Stimulated activated naive CD8-positive, alpha-beta T cell treated with anti-CD3 and anti-CD28 coated beads, Interleukin-15, Interleukin-2, amounts not matched to agents 100 U/mL and 50 U/mL, for 24 hours (primary cell): ENCODE measurements at places on chromosomes 5 and 9.
A peak's percentile ranks its signal among the peaks of the same experiment; 100 is the strongest.

DNA sequence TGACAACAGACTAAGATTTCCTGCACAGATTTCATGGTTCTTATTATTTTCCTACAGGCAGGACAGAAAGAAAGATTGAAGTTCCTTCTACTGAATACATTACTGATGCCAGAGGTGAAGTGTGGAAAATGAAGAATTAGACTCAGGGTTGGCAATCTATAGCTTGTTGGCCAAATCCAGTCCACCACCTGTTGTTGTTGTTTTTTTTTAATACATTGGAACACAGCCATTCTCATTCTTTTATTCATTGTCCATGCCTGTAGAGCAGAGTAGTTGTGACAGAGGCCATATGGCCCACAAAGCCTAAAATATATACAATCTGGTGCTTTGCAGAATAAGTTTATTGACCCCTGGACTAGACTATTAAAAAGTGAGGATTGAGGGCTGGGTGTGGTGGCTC is 5.8 kb upstream of the PLPPR1 start:
- DNase-seq, result no peak

GRCh38 chr5:134113363-134113889 is 1.1 kb upstream of the TCF7 start:
- peak; percentile 33 for DNase-seq

- no peak for DNase-seq
Observed at GRCh38 chr9:128024761-128025308, 42.3 kb downstream of the NAIF1 start.

GRCh38 chr9:3733039-3733408 is 207.2 kb upstream of the RFX3 start:
- DNase-seq, result no peak

DNA sequence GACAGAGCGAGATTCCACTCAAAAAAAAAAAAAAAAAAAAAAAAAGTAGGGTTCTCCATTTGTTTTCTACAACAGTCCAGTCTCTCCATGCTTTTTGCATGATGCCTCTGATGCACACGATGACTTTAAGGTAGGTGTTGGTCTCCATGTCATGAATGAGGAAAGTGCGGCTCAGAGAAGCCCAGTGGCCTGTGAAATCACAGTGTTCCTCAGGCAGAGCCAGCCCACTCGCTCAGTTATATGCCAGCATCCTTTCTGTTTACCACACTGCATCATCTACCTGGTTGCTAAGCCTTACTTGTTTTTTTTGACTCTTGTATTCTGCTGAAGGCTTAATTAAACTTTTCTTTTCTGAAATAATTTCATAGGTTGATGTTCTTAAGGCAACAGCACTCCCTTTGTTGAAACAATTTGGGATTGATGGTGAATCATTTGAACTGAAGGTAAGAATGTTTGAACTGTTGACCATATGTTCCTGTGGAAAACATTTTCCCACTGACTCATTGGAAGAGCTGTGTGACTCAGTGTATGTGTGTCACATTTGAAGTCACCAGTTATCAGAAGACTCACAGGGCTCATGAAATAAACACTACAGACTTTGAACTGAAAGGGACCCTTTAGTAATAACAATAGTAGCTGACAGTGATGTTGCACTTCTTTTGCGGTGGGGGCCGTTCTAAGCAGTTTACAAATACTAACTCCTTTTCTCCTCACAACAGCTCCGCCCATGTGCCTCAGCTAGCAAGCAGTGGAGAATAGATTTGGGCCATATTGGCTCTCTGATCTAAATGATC is 40.2 kb downstream of the RCL1 start:
- DNase-seq, result peak; percentile 49

DNA sequence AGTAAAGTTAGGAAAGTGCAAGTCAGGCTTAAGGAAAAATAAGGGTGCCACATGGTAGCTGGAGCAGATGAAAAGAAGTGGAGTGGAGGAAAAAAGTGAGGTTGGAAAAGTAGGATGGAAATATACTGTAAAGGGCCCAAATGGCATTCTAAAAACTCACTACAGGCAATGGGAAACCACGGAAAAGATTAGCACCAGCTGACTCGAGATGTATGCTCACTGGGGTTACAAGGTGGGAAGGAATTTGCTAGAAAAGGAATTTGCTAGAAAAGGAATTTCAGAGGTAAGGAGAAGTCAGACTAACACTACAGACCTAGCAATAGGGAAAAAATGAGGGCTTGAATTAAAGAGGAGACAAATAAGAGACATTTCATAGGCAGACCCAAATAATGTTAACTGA is 3.6 kb downstream of the PSMD5 start:
- DNase-seq, result no peak

DNA sequence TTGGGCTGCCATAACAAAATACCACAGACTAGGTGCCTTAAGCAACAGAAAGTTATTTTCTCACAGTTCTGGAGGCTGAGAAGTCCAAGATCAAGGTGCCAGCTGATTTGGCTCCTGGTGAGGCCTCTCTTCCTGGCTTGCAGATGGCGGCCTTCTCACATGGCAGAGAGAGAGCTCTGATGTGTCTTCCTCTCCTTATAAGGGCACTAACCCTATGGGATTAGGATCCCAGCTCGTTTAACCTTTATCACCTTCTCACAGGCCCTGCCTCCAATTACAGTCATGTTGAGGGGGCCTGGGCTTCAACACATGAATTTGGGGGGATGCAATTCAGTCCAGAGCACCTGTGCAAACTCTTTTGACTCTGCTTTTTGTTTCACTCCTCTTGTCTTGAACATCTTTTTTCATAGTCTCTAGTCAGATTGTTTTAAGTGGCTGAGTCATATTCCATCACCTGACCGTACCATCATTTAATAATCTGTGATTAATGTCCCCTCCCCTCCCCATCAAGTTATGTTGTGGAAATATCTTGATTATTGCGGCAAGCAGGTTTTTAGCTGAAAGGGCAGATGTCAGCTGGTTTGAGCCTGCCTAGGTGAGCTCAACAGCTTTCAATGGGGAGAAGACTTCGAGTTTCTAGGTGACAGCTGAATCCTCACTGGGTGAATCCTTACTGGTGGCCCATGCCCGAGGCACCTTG is 61.8 kb downstream of the NDFIP1 start:
- DNase-seq, result no peak

DNA sequence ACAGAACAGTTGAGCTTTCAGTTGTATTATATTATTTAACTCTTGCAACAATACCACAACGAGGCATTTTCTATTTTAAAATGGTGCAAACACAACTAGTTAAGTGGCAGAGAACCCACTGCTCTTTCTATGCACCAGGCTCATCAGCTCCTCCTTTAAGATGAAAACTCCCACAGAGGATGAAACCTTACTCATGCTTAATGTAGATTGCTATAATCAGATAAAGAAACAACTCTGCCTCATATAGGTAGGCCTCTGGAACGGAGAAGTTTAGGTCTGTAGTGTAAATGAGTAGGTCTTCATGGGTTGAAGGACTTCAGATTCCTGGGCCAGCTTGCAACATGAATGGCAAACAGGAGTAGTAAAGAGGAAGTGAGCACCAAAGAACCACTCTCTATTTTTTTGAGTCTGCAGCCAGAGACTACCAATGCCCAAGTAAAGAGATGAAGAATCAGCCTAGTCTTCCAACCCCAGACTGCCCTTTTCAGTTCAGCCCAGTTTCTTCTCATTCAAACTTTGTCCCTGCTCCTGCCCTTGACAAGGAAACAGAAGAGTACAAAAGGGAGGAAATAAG is 33.9 kb downstream of the HACD4 start:
- no peak for DNase-seq

DNA sequence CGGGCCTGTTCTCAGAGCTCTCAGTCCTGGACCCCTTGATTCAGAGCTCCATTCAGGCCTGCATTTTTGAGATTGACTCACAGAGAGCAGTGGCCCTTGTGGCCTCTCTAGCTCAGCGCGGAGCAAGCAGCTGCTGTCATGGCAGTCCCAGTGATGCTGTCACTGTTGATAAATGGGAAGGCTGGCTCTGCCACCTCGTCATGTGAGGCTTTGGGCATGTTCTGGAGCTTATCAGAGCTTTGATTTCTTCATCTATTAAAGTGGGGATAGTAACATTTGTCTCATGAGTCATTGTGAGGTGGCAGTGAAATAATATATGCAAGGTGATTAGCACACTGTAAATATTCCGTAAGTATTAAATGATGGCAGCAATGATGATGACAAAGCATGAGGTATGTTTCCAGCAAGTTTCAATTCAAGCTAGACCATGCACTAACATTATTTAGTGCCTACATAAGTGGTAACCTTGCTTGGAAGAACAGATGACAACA is 126.4 kb upstream of the CXCL14 start:
- DNase-seq, result no peak
